ENCODE measurements at places on chromosomes 4 and X. TPM values are rescaled to one million over a fixed set of nuclear protein-coding genes. Genes with fewer than 3 reads are reported as not detected.

DNA sequence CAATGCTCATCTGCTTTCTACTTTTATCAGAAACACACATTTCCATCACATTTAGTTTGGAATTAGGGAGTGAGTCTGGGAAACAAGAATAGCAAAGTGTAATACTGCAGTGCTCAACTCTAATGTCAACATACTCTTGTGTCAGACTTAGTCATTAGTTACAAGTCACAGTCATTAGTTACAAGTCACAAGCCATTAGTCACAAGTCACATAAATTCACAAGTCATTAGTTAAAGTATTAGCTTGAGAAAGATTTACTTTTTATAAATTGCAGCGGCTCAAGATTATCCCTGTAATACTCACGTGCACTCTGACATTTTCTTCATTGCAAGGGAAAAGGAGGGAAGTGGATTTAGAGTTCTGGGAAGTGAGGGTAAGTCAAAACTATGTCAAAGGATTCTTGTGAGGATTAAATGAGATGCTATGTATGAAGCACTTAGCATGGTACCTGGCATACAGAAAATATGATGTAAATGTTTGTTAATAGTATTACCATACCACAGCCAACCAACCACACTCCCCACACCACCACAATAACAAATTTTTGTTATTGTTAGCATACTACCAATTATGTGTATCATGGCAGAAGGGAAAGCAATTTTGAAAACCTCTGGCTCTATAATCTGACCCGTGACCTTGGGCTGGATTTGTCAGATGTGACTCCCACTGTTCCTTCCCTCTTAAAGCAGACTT is 116.6 kb downstream of the ARHGAP24 start:
- no peak for DNase-seq

GRCh38 chr4:97912156-97912555 is 231.1 kb downstream of the STPG2 start:
- DNase-seq, result no peak

- DNase-seq, result no peak
Observed at GRCh38 chr4:184228056-184228705, 10.5 kb upstream of the ENPP6 start.

GRCh38 chrX:50098241-50098640 is 102.6 kb downstream of the AKAP4 start:
- no peak for DNase-seq

The CT45A10 gene
- polyA plus RNA-seq, result 8.5 TPM

The CENPI gene
- 8.1 TPM for polyA plus RNA-seq

The AKAP4 gene
- not detected for polyA plus RNA-seq

The NEIL3 gene
- polyA plus RNA-seq, result 15.3 TPM

The SFRP2 gene
- 9.8 TPM for polyA plus RNA-seq

Data from right lung (tissue), 10 donors.